Stimulated activated CD4-positive, alpha-beta T cell treated with anti-CD3 and anti-CD28 coated beads, Interleukin-1b, Interleukin-23, amount 100 ng/mL, for 24 hours (primary cell): ENCODE measurements at places on chromosomes 11 and 22.

DNA sequence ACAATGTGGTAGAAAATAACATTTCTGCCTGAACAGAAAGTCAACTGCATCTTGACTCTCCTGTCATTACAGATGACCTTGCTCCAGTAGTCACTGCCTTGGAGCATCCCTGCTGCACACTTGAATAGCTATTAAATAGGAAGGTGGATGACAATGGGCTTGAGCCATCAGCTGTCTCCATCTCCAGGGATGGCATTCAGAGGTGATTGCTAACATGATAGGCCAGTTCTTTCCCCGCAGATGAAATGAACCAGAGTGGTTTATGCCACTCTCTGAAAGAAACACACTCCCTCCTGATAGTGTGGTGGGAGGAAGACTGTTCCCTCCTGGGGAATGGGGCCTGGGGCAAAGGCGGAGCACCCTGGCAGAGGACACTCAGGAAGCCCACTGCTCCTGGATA, 57.1 kb upstream of the OLFML1 start:
- DNase-seq: no peak

DNA sequence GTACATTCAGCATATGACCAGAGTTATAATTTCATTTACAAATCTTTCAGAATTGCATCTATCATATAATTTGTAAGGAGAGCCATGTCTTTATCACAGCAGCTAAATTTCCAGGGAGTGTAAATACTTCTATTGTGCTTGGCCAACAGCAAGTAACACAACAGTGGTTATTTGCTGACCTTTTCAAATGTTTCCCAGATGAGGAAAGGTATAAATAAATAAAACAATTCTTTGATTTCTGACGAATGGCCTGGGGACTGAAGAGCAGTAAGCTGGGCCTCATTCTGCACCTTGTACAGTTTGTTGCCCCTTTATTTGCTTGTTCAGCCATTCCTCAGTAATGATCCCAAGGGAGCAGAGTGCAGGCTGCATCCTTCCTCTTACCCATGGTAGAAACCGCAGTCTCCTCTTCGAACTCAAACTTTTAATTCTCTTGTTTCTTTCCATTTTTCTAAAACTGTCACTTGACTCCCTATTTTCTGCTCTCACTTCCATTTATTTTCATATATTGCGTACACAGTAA, 132.8 kb downstream of the DDX10 start:
- no peak for DNase-seq

DNA sequence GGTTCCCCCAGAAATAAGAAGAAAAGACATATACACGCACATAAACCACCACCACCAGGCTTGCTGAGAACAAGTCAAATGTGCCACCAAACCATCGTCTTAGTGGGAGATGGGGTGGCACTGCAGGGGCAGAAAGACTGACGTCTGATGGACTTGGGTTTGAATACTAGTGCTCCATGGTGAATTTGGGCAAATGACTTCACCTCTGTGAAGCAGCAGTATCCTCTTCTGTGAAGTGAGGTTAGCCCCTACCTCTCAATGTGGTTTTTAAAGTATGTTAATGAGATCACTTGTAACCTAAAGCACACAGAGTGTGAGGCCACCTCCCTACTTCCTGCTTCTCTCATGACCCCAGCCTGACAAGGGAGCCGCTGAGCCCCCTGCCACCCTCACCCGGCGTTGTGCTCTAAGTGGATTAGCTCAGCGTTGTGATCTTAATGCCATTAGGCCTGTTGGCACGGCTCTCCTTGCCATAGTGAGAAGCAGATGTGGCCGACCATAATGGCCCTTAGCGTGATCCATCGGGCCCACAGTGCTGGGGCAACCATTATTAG, 14.4 kb downstream of the ZBTB16 start:
- DNase-seq: no peak

DNA sequence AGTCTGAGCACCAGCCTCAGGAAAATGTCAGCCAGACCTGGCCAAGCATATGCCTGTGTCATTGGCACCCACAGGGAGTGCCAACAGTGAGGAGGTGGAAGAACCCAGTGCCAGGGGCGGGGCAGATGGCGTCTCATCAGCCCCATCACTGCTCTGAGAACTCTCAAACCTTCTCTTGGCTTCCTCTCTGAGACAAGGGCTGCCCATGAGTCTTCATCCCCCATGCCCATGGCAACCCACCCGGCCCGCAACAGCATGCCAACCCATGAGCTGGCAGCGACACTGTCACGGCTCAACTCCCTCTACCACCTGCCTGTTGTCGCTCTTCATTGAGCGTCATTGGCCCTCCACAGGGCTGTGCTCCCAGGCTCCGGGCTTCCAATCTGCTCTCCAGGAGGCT, 340.5 kb downstream of the BUD13 start:
- no peak for DNase-seq

- no peak for DNase-seq
These were observed 63.7 kb downstream of the PPFIBP2 start for GRCh38 chr11:7577291-7578190.

DNA sequence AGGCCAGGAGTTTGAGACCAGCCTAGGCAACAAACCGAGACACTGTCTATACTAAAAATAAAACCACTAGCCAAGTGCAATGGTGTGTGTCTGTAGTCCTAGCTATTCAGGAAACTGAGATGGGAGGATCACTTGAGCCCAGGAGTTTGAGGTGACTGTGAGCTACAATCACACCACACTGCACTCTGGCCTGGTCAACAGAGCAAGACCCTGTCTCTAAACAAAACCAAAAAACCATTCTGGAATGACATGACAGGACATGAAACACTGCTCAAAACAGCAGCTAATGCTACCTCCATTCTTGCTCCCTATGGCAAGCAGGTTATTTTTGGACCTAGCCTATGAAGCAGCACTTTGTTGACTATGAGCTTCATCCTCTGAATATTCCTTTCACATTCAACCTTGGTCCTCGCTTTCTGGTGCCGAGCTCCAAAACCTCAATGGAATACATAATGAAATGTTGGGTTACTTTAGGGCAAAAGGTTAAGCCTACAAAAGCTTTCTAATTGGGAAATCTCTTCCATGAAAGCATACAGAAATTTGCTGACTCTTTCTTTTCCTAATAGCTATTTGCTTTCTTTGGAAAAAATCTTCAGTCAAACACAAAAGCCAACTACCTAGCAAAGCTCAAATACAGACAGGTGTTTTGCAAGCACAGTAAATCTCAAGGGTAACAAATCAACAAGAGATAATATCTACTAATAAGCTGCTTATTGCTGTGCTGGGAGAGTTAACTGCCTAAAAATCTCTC, 21.1 kb downstream of the SIK3 start:
- no peak for DNase-seq

DNA sequence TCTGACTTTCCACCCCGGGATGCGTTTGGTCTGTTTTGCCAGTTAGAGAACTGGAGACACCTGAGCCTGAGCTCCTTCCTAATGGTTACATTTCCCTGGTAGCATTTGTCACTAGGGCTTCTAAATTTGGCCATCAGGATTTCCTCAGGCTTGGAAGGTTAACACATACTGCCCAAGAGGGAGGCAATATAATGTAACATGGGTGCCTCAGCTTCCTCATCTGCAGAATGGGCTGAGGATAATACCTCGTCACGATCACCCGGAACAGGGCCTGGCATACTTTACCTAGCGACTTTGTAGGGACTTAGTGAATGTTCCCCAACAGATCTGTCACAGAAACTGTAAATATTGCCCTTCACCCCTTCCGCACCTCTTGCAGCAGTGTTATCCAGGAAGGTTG, 11.3 kb downstream of the IL17RA start:
- no peak for DNase-seq

DNA sequence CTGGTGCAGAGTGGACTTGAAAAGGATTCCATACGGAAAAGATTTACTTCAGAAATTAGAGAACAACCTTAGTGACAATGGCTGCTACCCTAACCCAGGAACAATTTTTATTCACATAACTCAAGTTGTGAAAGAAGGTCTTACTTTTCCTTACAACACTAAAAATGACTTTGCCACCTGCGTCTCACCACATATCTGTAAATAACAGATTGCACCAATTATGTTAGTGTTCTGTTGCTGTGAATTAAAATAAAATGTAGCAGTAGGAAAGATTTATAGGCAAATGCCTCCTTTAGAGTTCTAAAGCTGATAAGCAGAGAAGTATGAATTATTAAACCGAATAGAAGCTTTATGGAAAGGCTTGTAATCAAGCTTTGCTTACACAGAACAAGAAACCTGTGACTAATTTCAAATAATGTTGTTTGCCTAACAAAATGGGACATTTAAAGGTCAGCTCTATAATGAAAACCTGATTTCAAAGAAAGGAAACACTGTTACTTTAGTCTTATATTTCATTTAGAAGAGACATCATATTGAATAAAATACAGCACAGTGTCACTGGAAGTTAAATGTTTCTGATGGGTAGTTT, 2237.8 kb downstream of the LRRC4C start:
- DNase-seq: no peak

DNA sequence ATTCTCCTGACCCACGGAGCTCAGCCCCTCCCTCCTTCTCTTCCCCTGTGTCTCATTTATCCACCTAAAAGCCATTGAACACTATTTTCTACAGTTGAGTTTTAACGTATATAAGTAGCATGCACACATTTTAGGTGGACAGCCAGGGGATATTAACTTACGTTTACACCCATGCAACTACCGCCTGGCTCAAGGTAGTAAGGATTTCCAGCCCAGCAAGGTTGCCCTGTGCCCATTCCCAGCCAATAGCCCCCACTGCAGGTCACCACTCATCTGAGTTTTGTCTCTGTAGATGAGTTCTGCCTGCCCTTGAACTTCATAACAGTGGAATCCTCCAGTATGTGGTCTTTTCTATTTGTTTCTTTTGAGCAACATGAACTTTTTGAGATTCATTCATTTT, 65.4 kb downstream of the SMIM38 start:
- no peak for DNase-seq

- DNase-seq: no peak
These were observed 69.1 kb upstream of the WNT11 start for GRCh38 chr11:76275446-76275845.
